ENCODE measurements at places on chromosomes 4 and X.
A peak's percentile ranks its signal among the peaks of the same experiment; 100 is the strongest.

- DNase-seq = no peak
Measured at GRCh38 chr4:8108261-8108660, 50.4 kb downstream of the ABLIM2 start.

DNA sequence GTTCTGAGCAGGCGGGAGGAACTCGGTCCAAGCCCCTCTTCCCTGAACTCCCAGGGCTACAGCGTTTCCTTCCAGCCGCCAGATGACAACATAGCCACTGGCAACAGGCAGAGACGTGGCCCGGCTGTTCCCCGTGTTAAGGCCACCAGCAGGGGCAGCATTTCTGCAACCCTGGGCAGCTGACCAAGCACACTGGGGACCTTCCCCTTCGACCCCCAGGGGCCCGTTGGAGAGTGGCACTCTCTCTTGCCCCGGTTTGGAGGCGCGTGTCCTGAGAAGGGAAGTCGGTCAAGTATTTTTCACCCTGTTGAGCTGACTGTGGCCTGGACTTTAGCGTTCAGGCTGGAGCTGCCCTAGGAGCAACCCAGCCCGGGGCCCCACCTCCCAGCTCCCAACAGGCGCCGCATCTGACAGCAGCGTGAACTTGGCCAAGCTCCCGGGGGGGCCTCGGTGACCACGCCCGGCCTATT is 37.6 kb downstream of the ZBTB49 start:
- no peak for DNase-seq

DNA sequence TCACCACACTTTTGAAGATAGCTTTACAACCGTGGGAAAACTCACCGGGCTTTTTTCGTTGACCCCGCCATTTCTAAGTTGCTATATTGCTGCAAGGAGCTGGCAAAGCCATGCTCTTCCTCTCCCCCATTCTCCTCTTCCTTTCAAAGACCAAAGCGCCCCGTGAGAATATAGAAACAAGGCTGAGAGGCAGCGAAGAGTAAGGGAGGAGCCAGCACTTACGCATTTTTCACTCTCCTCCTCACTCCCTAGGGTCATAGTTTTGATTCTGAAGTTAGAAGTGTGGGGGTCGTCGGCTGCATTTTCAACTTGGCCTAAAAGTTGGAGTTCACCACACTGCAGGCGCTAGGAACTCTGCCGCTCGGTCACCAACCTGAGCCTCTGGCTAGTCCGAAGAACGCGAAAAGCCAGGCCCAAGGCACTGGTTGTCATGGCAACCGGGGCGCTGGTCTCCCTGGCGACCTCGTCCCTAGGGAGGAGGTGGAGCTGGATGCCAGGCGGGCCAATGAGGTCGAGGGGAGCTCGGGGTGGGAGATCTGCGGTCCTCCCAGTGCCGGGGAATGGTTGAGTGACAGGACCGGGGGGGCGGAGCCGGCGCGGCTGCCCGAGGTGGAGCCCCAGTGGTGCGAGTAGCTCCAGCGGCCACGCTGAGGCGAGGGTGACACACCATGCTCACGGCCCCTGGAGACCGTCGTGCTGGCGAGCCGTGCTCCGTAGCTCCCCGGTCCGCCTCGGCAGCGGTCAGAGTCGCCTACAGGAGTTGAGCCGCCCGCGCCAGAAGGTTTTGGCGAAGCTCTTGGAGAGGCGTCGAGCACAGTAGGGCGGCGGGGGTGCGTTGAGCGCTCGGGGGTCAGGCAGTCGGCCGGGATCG is at the start of gene PTPN13:
Gene PTPN13, plus strand, starts transcription at position 628 of the 871 bp plus-strand sequence. CDS start 40,942 bp downstream, outside the sequence.
- DNase-seq = peak; percentile 13

DNA sequence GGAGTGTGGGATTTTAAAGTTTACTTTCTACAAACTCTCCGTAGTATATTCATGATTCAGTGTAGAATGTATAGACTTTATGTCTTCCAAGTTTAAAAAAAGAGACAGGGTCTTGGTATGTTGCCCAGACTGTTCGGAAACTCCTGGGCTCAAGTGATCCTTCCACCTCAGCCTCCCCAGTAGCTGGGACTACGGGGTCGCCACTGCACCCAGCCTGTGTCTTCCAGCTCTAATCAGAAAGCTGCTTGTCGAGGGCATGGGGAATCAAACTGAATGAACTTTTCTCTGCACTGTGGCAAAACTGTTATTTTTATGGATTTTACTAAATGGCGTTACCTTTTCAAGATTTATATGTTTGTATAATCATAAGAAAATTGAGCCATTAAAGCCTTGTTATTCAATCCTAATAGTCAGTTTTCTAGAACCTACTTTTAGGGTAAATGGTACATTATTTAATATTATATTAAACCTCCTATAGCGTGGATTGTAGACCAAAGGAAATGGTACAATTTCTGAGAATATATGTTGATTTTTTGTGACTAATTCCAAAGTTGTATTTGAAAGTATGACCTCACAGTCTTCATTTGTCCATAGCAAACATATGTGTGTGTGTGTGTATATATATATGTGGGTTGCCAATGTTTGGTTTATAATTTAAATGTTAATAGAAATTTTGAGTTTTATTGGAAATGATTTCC is 1.1 kb downstream of the BLOC1S4 start:
- no peak for DNase-seq

DNA sequence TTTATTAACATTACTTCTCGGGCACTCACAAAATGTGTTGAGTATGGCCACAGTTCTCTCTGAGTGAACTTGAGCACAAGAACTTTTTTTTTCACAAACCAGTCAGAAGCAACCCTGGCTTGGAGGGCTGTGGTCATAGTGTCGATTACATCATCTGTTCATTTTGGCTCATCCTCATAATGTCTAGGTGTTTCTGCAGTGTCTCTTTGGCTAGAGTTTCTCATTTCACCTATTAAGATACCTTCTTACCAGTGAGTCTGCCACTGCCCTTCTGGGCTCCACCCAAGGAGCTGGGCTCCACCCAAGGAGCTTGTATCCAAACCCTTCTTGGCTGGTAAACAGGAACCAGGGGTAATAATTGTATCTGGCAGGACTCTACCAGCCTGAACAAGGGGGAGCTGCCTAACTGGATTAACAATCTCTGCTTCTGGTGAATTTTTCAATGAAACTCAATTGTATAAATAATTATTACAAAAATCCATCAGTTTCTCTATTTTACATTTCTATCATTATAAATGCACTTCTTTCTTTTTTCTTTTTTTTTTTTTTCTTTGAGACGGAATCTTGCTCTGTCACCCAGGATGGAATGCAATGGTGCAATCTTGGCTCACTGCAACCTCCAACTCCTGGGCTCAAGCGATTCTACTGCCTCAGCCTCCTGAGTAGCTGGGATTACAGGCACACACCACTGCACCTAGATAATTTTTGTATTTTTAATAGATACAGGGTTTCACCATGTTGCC is 667.7 kb upstream of the SLIT2 start:
- DNase-seq = no peak

DNA sequence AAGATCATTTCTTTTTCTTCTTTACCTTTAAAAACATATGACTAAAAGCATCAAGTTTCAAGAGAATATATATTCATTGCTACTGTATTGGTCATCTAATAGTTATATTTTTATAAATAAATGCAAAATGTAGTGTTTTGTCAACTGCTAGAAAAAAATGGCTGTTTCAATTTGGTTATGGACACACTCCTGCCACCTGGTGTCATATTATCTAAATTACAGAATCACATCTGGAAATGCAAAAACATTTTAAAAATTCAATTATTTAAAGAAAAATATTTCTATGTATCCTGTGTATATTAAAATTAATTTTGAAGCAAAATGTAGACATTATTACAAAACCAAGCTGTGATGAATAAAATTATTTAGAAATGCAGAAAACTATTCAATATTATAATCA is 329.4 kb upstream of the PCDH18 start:
- DNase-seq = no peak

DNA sequence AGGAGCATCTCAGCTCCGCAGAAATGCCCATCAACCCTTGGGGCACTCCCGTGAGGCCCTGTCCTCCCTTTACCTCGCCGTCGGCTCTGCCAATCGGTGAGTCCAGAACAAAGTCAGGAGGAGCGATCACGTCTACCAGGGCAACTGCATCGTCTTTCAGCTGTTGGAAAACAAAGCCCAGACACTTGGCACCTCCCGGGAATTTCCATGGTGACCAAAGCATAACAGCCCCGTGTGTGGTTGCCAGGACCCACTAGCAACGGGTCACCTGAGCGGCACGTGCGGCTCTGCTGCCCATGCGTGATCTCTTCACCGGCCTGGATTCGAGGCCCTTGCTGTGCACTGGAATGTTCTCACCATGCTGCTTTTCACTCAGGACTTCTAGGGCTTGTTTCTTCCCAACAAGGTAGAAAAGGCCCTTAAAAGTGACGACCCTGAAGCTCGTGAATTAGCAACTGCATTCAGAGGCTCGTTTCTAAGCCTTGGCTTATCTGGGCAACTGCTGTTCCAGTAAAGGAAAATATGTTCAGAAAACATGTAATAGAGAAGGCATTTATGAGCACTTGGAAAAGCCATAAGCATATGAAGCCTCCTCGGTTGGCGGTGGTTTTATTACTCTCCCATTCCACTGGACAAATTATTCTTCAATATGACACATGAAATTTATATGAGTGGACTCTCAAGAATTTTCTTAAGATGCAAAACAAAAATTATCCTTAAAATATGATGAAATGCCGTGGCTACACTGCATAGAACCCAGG is 69.5 kb downstream of the ACOX3 start:
- DNase-seq = no peak

GRCh38 chr4:119641765-119642164 is 13.2 kb upstream of the PDE5A start:
- no peak for DNase-seq

DNA sequence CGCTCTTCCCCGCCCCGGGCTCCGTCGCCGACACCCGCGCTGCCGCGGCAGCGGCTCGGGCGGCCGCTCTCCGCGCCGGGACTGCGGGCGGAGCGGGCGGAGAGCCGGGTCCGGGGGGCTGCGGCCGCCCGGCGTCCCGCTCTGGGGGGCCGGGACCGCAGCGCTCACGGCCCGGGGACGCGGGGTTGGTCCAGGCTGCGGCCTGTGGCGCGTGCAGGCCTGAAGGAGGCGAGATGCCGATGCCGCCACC is 492 bp downstream of the GALNT7 start:
- DNase-seq = no peak

GRCh38 chrX:140548985-140549384 is 44.1 kb upstream of the SOX3 start:
- DNase-seq = no peak

DNA sequence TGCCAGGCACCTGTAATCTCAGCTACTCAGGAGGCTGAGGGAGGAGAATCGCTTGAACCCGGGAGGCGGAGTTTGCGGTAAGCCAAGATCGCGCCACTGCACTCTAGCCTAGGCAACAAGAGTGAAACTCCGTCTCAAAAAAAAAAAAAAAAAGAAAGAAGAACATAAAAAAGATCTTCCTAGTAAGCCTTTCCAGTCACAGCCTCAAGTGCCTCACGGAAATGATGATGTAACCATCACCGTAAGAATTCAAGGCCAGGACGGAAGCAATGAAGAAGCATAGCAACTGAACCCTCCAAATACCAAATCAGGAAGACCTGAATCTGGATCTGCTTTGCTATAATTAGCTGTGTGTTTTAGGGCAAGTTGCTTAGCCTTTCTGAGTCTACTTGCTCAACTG is 28.8 kb downstream of the RBM47 start:
- no peak for DNase-seq

DNA sequence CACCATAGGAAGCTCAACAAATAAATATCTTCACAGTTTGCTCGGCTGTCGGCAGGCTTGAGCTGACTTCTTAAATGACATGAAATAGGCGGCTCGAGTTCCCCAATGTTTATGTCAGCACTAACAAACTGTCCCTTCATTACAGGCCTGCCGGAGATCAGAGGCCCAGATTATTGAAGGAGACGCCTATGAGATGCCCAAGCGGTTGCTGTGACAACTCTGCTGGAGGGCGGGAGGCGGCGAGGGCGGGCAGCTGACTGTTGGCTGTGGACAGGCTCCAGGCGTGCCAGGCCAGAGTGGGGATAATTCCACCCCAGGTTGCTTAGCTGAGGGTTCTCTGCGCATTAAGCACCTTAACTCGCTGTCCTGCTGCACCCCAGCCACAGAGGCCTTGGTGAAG is 39.2 kb upstream of the MSX1 start:
- DNase-seq = no peak
